NCI-H2107 (cell line): ENCODE measurements at places on chromosomes 4 and X.

- no peak for DNase-seq
Measured at GRCh38 chr4:38062776-38063097, 102.5 kb downstream of the PTTG2 start.

GRCh38 chr4:94528792-94529451 is 77.2 kb downstream of the PDLIM5 start:
- DNase-seq, result no peak

- no peak for DNase-seq
Measured at GRCh38 chrX:78125148-78125547, 14.3 kb downstream of the TAF9B start.

DNA sequence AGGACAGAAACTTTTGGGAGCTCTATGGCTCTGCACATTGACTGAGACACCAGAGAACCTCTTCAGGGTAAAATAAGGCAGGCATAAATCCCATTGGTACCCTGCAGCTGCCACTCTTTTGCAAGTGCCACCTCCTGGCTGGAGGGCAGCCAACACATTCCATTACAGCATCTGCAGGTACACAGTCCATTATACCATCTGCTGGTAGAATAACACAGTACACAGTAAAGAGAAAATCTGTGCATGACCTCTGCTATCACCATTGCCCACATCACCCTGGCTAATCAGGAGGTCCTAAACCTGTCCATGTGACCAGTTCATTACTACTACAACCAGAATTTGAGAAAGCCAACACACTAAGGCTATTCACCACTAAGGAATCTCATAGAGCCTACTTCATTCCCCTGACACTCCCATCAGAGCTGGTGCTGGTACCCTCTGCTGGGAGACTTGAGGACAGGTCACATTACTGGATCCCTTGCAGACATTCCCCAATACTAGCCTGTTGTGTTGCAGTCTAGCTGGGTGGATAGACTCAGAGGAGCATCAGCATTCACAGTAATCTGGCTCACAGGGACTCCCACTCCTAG is 176.2 kb upstream of the TACR3 start:
- no peak for DNase-seq

DNA sequence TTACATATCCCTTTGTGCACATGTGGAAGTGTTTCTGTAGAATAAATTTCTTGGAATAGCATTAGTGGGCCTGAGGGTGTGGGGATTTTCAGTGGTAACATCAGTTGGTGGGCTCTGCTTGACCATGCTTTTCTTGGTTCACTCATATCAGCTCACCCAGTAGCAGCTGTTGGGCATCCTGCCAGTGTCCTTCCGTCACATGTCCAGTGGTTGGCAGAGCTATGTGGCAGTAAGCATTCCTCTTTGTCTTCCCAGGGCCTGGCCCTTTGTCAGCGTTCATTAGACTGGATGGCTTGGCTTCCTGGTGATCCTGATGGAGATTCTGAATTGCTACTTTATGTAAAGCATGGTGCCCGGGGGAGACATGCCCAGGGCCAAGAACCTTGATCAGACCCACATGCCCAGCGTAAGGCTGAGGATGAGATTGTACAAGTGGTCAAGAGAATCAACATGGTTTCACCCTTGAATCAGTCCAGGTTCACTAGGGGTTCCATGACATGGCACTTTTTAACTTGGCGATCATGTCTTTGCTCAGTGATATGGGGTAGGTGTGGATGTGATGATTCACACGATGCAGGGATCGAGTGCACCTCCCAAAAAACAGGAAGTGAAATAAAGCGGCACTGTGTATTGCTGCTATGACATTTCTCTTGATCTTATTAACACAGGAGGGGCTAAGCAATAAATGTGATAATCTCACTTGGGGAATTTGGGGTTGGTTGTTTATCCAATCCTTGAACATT is 72.1 kb upstream of the IGFBP7 start:
- DNase-seq, result no peak

- DNase-seq, result no peak
Measured at GRCh38 chr4:129014566-129015509, 78.5 kb downstream of the SCLT1 start.

DNA sequence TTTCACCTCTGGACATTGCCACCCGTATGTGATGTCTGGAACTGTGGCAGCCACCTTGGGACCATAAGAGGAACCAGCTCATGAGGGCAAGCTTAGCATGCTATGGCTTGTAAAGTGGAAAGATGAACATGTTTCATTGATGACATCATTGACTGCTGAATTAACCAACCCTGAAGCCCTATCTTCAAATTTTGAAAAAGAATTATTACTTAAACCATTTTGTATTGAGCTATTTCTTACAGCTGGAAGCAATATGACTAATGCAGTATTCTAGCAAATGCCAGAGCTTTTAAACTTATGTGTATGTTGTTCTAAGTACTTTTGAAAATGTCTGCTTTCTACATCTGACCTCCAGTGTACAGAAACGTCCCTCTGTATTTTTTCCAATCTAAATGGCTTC is 18.1 kb downstream of the GUCY2F start:
- no peak for DNase-seq

GRCh38 chr4:1243451-1244080 is 5.4 kb downstream of the CTBP1 start:
- DNase-seq, result no peak

DNA sequence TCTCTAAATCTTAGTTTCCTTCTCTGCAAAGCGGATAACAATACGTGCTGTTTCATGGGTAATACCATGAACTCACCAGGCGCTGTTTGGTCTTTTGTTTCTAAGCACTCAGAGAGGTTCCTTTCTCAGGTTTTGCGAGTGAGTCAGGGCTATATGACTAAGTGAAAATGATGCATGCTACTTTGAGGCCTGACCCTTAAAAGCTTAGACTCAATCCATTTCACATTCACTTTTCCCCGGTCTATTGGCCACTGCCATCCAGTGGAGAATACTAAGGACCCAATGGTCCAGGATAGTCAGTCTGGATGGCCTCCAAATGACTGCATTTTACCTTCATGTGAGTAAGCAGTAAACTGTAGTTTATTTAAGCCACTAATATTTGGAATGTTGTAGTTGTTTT is 400.8 kb upstream of the SLIT2 start:
- DNase-seq, result no peak

- DNase-seq, result no peak
Measured at GRCh38 chrX:133538148-133538547, 122.9 kb upstream of the GPC4 start.

- peak; percentile 3 for DNase-seq
Measured at GRCh38 chrX:130336531-130336930, 3.2 kb upstream of the SLC25A14 start.

DNA sequence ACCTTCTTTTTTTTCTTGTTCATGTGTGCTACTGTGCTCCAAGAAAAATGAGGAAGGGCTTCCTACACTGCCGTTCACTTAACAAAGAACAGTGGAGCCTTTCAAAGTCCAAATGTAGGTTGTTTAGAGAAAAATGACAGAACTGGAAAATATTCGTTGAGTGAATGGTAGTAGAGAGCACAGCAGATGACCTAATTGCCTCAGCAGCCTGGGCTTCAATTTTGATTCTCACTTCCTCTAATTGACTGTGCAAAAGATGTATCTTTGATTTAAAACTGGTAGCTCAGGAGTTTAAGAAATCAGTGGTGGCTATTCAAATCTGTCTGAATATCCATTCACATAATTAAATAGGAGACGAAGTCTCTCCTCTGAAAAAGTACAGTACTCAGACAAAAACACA is 5.2 kb downstream of the NLGN4X start:
- no peak for DNase-seq

- DNase-seq, result no peak
Measured at GRCh38 chrX:126272795-126273497, 106.9 kb upstream of the DCAF12L2 start.

GRCh38 chrX:17802756-17803155 is 58.3 kb downstream of the RAI2 start:
- DNase-seq, result no peak

GRCh38 chr4:77169481-77169880 is 12.5 kb downstream of the CCNG2 start:
- DNase-seq, result no peak

GRCh38 chr4:46258431-46258830 is 131.5 kb downstream of the GABRA2 start:
- no peak for DNase-seq

DNA sequence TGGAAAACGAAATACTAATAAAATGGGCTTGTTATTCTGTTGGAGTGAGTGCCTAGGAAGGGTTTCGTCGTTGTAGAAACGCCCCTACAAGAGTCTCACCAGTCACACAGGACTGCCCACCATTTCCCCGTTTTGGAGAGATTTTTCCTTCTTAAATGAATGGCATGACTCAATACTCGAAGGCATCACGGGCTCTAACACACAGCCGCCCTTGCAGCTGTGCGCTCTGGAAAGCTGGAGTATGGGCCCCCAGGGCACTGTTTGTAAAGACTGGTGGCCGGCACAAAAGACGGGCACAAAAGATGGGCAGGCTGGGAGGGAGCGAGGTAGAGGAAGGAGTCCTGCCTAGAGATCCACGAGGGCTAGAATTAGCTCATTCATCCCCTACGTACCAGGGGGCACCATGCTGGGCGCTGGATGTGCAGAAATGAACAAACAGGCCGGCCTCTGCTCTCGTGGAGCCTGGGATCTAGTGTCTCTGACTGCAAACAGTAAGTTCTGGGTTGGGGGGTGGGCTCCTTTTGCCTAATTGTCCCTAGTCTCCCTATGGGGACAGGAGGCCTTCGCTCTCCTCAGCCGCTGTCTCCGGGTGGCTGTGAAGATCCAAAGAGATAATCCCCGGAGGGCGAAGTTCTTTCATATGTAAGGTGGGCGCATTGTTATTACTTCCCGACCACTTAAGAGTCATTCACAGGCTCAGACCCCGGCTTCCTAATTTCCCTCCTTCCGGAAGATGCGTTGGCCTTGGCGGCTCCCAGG is 1.0 kb upstream of the SFRP2 start:
- no peak for DNase-seq

DNA sequence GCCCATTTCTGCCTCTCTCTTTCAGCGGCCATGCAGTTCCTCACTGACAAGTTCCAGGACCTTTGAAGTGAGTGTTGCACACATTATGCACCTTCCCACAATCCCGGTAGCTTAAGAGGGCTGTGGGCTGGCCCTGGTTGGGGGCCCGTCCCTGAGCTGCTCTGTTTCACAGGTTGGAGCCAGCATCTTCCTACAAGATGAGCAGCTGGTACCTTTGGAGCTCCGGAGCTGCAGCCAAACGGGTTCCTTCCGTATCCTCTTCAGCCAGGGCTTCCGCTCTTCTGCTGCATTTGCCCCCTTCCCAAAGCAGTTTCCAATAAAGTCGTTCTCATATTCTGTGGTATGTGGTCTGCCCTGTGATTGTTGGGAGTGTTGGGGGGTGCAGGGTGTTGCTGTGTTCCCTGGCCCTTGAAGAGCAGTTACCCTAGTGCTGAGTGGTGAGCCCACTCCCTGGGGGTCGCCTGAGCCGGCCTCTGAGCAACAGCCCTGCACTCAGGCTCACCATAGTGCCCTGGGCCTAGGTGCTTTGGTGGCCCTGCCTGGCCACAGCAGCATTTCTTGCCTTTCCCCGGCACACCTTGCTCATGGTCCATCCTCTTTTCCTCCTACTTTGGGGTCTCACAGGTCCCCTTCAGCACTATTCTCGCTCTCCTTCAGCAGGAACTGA is 60.4 kb downstream of the CXorf49B start:
- no peak for DNase-seq

DNA sequence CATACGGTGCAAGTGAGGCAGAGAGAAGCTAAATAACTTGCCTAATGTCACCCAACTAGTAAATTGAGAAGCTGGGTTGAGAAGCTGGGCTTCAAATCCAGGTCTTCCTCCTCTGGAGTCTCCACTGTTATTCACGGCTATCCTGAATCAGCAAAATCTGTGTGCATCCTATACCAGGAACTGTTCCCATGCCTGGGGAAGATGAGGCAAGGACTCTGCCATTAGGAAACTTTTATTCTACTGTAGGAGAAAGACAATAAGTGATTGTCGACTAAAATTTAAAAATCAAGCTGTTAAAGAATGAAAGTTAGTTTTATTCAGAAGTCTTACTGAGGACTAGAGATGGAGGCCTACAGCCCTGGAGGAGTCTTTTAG is 872 bp upstream of the TEC start:
- DNase-seq, result no peak

- no peak for DNase-seq
Measured at GRCh38 chr4:179989975-179990374, 2253.2 kb upstream of the TENM3 start.

DNA sequence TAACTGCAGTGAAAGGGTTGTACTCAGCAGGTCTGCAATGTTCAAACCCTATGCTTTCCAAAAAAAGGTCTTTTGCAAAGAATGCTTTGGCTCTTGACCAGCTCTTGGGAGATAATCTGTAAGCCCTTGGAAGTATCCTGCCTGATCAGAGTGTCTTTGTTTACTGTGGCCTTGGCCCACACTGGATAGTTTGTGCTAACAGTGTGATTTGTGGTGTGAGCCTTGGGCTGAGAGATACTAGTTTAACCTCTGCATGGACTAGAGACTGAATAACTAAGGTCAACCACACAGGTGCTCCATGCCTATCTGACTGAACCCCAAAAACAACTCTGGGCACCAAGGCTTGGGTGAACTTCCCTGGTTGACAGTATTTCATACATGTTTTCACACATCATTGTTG is 3.6 kb upstream of the MAGED1 start:
- DNase-seq, result no peak

DNA sequence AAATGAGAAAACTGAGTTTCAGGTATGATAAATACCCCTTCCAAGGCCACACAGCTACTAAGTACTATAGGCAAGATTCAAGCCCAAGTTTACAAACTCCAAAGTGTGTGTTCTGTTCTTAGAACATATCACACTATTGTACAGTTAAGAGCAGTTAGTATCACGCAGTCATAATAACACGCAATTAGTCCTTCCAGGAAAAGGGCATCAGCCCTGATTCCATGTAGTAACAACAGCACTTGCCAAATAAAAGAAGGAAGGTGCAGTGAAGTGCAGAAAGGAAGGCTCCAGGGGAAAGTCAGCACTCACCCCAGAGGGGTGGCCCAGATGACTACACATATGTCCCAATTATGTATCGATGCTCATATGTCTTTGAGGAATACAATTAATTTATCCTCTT is 4.4 kb downstream of the TASL start:
- no peak for DNase-seq

DNA sequence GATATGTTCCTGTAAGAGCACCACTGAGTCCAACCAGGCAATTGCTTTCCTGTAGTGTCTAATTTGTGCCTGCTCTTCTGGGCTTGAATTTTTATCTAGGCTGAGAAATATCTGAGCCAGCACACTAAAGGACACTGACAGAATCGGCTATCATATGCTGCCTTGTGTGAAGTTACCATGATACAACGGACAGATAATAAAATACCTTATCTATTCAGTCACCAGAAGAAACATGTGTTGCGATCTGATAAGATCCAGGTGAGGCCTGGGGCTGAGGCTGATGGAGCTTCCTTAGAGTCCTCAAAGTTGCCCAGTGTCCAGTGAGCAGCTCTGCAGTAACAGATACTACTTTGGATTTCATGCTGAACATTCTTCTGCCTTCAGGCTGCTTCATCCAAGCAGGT is 111.8 kb downstream of the ZNF518B start:
- DNase-seq, result no peak

GRCh38 chr4:24846716-24847115 is 51.3 kb downstream of the SOD3 start:
- DNase-seq, result no peak

GRCh38 chr4:99088023-99088449 is 552 bp downstream of the ADH5 start:
- DNase-seq, result no peak

- no peak for DNase-seq
Measured at GRCh38 chrX:10015355-10015722, 48.2 kb downstream of the CLDN34 start.
